ENCODE measurements at places on chromosomes 7 and 10. TPM values are rescaled to one million over a fixed set of nuclear protein-coding genes. Genes with fewer than 3 reads are reported as not detected.

NKX2-3 gene
- not detected for total RNA-seq

PRSS37 gene
- not detected for total RNA-seq

OPALIN gene
- not detected for total RNA-seq

OR9A2 gene
- not detected for total RNA-seq

HABP2 gene
- not detected for total RNA-seq

UBTD1 gene
- 7.0 TPM for total RNA-seq

FOXP2 gene
- 19.2 TPM for total RNA-seq

PRKCQ gene
- total RNA-seq = 1.0 TPM

TMEM270 gene
- not detected for total RNA-seq

PON1 gene
- total RNA-seq = not detected

AOAH gene
- total RNA-seq = 51.7 TPM

C10orf53 gene
- not detected for total RNA-seq

TAS2R41 gene
- not detected for total RNA-seq

GIMAP5 gene
- total RNA-seq = 59.2 TPM

GPC2 gene
- total RNA-seq = not detected

LIPF gene
- not detected for total RNA-seq

PNLIPRP3 gene
- 2.4 TPM for total RNA-seq

ANKRD16 gene
- 4.6 TPM for total RNA-seq

NRG3 gene
- total RNA-seq = 2.4 TPM

EPO gene
- total RNA-seq = not detected

SPDYE16 gene
- 1.5 TPM for total RNA-seq

ARHGEF5 gene
- 3.9 TPM for total RNA-seq

CDNF gene
- total RNA-seq = 2.4 TPM

CALML5 gene
- total RNA-seq = not detected

All from subcutaneous adipose tissue (tissue), 4 donors.